ENCODE measurements at places on chromosomes 7 and 10.
A peak's percentile ranks its signal among the peaks of the same experiment; 100 is the strongest.

- DNase-seq: no peak
Measured at GRCh38 chr10:91002656-91003055, 81.8 kb upstream of the ANKRD1 start.

- no peak for DNase-seq
Measured at GRCh38 chr7:147071536-147071935, 954.9 kb downstream of the CNTNAP2 start.

DNA sequence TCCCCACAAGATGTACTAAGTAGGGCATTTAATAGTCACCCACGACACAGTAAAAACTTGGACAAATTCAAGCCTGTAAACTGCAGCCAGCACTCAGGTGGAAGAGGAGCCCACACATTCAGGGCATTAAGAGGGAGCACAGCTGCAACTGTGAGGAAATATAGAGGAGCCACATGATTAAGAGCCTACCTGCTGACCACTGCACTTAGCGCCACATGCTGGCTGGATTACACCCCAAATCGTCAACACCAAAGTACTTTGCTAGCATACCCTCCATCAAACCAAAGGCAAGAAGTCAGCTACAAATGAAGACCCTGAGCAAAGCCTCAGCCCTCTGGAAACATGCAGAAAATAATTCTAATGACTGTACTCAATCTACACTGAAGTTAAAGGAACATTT lies 322.3 kb upstream of the PLXDC2 start:
- DNase-seq: no peak

DNA sequence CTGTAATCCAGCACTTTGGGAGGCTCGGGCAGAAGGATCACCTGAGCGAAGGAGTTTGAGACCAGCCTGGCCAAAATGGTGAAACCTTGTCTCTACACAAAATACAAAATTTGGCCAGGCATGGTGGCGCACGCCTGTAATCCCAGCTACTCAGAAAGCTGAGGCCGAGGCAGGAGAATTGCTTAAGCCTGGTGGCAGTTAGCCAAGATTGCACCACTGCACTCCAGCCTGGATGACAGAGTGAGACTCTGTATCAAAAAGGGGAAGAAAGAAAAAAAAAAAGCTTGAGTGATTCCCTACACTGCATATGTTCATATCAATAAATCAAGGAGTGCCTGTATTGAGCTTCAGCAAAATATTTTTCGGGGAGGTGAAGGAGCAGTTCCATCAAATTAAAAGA lies 45.8 kb upstream of the SRRM3 start:
- peak; percentile 16 for DNase-seq

- no peak for DNase-seq
Measured at GRCh38 chr10:99881371-99881770, 98.9 kb downstream of the ABCC2 start.

- peak; percentile 50 for DNase-seq
Measured at GRCh38 chr7:144437370-144438191, 34.1 kb upstream of the NOBOX start.

DNA sequence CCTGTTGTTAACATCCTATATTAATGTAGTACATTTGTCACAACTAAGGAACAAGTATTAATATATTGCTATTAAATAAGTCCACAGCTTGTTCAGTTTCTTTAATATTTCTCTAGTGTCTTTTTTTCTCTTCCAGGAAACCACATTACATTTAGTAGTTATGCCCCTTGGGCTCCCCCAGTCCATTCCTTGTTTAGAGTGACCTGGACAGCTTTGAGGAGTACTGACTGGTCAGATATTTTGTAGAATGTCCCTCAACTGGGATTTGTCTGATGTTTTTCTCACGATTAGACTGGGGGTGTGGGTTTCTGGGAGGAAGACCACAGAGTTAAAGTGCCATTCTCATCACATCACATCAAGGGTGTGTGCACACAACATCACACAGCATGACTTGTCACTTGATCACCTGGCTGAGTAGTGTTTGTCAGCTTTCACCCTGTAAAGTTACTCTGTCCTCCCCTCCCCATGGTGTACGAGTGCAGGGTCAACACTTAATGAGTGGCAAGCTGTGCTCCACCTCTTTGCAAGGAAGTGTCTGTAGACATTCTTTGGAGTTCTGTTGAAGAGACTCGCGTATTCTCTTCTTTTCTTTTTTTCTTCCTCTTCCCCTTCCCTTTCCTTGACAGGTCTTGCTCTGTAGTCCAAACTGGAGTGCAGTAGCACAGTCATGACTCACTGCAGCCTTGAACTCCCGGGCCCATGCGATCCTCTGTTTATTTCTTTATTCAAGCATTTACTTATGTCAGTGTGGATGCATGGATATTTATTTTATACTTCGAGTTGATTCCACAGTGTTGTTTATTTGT lies 10.2 kb downstream of the LMTK2 start:
- no peak for DNase-seq

DNA sequence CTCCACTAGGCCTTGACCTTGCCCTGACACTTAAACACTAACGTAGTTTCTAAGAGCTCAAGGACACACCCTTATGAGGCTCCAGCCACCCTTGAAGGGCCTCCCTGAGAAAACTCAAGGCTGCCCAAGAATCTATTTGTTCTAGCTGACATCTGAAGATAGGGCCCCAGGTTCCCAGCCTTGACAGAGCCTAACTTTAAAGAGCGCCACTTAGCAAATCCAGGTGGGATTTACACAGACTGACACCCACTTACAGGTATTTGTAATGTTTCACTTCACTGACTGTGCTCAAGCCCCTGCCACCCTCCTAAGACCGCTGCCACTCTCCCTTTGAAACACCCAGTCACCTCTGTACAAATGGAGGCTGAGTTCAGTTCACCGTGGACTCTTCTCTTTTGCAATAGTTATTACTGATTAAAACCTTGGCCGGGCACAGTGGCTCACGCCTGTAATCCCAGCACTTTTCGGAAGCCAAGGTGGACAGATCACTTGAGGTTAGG lies 90.4 kb downstream of the SVOPL start:
- no peak for DNase-seq

DNA sequence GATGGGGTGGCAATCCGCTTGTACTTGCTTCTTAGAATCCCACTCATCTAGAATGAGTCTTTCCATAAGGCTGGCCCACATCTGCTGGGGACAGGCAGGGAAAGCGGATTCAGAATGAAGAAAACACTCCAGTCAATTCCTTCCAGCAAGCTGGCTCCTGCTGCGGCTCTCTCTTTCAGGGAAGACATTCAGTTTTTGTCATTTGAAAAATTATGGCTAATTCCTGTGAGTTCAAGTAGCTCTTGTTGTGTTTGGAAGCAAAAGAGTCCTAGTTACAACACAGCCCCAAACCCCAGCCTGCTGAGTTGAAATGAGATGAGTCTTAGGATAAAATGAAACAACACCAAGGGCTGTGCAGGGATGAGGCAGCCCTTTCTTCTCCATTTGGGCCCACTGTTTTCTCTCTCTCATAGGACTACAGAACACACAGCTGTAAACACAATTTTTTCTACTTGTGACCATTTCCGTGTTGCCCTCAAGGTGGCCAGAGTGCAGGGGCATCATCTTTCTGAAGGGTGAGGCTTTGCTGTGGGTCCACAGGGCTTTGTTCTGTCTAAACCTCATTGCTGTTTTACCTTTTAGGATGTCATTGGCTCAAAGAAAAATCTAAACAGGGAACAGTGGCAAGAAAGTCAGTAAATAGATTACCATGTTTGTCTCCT lies 90.8 kb upstream of the EEPD1 start:
- DNase-seq: no peak

- DNase-seq: no peak
Measured at GRCh38 chr10:76975126-76975525, 662.5 kb downstream of the KCNMA1 start.

GRCh38 chr7:80277434-80278427 lies 143.1 kb downstream of the GNAI1 start:
- no peak for DNase-seq

GRCh38 chr7:94049615-94050014 lies 45.5 kb upstream of the BET1 start:
- no peak for DNase-seq

- DNase-seq: no peak
Measured at GRCh38 chr7:114979803-114980507, 58.1 kb downstream of the MDFIC start.

DNA sequence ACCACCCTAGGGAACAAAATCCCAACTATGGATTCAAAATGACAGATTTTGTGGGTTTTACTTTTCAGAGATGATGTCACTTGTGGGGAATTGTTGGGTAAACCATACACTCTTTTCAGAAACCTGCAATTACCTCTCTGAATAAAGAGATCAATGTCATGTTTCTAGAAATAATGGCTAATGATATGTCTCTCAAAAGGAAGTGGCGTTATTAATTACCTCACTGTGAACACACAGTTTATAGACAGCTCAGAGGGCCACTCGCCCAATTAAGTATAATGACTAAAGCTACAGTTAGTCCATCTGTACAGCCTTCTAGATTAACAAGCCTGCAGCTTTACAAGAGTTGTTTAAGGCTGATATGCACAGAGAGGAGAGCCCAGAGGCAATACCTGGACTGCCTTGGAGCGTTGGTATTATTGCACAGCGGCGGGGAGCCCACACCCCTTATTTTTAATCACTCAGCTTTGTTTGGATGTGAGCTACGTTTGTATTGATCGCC lies 79.5 kb downstream of the RAB11FIP2 start:
- DNase-seq: no peak

DNA sequence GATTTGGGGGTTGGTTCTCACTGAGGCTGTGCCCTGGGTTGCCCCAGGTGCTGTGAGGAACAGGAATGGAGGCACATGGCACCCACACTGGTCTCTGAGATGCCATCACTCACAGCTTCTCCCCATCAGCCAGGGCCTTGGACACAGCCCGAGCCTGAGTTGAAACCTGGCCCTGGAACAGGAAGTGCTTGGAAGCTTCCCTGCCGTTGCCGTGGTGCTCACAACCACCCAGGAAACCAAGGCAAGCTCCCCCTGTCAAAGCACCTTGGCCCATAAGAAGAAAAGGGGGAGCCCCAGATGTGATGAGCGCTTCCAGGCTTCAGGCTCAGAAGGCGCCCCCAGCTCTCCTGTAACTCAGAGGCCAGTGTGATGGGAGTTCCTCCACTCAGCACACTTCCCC lies at the start of gene BTBD16:
BTBD16 (plus strand) TSS at position 221 of the 400 bp plus-strand sequence. CDS start 3,786 bp downstream, outside the sequence.
- DNase-seq: no peak

- no peak for DNase-seq
Measured at GRCh38 chr7:135685306-135686084, 23.2 kb downstream of the STMP1 start.

DNA sequence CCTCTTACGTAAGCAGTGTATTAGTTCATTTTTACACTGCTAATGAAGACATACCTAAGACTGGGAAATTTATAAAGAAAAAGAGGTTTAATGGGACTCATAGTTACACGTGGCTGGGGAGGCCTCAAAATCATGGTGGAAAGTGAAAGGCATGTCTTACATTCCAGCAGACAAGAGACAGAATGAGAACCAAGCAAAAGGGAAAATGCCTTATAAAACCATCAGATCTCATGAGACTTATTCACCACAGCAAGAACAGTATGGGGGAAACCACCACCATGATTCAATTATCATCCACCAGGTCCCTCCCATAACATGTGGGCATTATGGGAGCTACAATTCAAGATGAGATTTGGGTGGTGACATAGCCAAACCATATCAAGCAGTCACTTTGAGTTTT lies 126.3 kb upstream of the CXCL12 start:
- DNase-seq: no peak

- peak; percentile 62 for DNase-seq
Measured at GRCh38 chr10:28628184-28628893, 49.0 kb upstream of the BAMBI start.

- DNase-seq: no peak
Measured at GRCh38 chr7:125504848-125505247, 575.2 kb upstream of the POT1 start.

- DNase-seq: no peak
Measured at GRCh38 chr10:91930939-91931338, 7.4 kb downstream of the BTAF1 start.

DNA sequence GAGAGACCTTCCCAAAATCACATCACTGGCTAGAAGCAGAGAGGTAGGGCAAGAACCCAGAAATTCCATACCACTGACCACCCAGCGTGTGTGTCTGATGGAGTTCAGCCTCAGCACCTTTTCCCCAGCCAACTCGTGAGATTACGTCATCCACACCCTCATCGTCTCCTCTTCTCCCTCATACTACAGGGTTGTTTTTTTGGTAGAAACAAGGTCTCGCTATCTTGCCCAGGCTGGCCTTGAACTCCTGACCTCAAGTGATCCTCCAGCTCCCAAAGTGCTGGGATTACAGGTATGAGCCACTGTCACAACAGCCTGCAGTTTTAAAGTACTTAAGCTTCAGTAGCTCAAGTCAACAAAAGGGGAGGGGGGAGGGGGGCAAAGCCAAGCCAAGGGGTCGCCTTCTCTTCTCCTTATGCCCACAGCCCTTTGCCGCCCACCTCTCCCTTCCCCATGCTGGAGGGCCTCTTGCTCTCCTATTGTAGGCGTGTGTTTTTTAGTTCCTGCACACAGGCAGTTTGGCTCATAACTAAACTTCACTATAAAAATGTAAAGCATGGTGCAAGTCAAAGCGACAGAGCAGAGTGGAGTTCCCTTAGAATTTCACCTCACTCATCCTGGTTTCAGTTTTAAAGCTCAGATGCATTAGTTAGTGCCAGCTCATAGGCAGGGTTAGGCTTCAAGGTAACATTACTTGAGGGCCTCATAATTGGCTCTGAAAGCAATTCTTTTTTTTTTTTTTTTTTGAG lies 5.2 kb upstream of the PRDX3 start:
- DNase-seq: no peak

- DNase-seq: no peak
Measured at GRCh38 chr10:42755028-42755451, 27.6 kb upstream of the BMS1 start.

DNA sequence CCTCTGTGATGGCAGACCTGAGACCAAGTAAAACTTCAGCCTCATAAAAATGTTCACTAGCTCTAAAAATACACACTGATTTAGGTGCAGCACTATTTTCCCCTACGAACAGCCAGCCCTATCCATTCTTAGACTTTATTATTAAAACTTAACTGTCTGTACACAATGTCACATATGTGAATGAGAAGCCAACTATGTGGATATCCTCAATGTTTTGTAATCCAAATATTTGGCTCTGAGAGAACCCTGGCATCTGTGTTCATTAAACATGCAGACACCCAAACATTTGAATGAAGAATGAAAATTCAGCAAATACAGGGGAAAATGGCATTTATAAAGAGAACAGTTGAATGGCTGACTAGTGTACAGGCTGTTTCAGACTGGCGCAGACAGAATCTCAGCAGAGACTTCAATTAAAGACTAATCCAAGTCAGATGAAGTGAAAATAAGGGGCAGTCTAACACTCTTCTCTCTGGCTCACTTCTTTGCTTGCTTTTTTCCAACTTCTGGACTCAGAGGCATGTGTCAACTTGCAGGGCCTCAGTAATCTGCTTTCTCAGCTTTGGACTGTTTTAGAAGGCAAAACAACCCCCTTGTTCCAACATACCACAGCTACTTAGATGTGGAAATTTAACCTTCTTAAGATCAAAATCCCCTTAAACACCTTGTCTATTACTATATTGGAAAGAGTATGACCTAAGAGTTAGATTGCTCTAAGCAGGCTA lies 47.4 kb upstream of the FAM180A start:
- no peak for DNase-seq

- DNase-seq: peak; percentile 87
Measured at GRCh38 chr7:148983200-148984146, 44.8 kb downstream of the PDIA4 start.

Measured in CD4-positive, alpha-beta T cell treated with Interleukin-12 subunit alpha and Interleukin-12 subunit beta, for 1 hour (primary cell).